NCI-H526 (cell line): ENCODE measurements at places on chromosomes 16 and 17.

DNA sequence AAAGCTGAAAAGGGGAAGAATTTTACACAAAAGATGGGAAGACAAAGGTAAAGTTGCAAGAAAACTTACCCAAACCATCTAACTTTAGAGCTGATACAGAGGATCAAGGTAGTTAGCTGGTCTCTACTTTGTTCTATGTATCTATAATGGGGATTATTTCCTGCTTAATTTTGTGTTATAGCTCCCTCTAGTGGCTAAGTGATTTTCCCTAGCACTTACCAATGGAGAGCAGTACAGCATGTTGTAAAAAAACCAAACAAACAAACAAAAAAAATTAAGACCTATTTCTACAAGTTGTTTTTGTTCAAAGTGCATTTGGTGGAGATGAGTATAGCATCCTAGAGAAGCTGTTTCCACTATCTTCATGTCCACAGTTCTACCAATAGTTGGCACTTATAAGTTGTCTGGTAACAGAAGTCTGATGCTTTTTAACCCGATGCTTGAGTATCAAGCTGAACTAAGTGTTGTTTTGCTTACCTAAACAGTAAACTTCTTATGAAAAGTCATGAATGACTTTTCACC, 7.5 kb downstream of the SRSF1 start:
- DNase-seq: peak; percentile 54

GRCh38 chr17:21400816-21401593, 24.8 kb downstream of the KCNJ12 start:
- no peak for DNase-seq

DNA sequence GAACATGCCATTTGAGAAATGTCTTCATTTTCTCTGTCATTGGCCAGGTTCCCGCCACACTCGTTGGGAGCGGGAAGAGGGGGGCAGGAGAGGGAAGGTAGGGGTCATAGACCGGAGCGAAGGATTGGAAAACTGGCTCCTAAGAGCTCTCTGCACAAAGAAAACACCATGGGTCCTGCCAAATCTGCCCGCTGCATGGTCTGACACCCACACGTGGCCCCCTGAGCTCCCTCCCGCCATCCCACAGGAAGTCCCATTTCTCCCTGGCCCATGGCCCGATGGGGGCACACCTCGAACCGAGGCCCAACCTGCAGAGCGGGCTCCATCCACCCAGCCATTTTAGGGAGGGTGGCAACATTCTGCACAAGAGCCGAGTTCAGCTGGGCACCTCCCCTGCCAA, 159.6 kb downstream of the SALL1 start:
- no peak for DNase-seq

DNA sequence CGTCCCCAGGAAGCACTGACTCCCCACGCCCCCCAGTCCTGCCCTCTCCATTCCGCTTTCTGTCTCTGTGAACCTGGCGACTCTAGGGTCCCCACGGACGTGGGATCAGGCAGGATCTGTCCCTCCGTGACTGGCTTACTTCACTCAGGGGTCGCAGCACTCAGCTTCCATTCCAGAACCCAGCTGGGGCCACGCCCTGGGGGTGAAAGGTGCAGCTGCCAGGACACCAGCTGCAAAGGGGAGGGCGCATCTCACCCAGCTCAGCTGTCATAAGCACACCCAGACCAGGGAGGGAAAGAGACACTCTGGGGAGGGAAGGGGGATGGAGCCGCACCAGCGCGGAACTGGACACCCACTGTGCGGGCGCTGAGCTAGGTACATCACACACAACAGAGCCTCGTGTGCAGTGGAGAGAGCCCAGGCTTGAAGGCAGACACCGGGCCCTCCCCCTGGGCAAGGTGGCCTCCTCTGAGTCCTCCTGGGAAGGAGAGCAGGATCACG, 18.5 kb upstream of the HEXD start:
- no peak for DNase-seq

DNA sequence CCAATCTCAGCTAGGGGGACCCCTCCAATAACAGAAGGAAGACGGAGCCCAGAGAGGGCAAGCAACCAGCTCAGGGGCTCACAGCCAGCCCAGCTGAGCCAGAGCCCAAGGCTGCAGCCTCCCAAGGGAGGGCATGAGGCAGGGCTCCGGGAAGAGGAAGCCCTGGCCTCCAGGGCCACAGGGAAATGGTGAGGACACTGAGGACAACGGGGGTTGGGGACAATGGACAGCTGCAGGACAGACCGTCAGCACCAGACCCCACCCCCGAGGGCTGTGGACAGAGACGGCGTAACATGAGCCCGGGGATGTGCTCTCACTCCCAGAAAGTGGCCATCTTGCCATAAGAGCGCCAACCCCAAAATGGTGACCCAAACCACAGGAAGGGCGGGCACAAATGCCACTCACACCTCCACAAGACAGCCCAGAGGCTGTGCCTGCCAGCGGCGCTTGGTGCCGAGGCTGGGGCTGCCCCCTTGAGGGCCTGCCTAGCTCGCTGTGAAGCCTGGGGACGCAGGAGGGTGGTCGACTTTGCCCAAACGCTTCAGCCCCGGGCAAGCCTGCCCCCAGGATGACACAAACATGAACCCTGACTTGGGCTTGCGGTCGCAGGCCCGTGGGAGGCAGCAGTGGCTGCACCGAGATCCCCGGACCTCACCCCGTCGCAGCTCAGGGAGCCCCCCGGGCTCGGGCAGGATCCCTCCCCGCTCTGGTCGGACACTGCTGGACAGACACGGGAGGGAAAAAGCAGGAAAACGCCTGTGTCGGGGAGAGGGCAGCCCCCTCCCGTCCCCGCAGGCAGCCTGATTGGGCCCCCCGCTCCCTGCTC, 10.5 kb downstream of the PIMREG start:
- no peak for DNase-seq

DNA sequence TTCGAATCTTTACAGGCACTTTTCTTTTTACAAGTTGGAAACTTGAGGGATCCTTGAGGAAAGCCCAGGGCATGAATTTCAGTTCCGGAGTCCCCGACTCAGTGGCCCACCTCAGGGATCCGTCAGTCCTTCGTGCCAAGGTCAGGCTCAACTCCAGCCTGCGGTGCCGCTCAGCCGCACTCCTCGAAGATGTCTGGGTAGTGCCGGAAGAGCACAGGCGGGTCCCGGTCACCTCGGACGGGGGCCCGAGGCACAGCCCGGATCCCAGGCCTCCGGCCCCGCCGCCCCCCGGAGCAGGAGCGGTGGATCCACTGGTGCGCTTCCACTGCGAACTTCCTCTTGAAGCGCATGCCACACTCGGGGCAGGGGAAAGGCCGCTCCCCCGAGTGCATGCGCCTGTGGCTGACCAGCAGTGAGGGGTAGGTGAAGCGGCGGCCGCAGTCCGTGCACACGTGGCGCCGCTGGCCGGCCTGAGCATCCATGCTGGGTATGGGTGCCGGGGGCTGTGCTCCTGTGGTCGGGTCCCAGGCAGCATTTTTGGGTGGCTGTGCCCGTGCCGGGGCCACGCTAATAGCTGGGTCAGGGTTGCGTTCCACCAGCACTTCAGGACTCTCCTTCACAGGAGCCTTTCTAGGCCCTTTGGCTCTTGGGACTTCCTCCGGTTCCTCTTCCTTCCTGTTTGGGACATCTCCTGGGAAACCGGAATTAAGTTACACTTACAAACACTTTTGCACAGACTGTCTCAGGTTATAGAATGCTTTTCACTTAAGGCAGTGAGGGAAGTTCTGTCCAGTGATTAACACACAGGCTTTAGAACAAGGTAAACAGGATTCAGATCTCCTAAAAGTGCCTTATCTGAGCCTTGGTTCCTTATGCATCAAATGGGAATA, 1.5 kb downstream of the ZNF688 start:
- no peak for DNase-seq

DNA sequence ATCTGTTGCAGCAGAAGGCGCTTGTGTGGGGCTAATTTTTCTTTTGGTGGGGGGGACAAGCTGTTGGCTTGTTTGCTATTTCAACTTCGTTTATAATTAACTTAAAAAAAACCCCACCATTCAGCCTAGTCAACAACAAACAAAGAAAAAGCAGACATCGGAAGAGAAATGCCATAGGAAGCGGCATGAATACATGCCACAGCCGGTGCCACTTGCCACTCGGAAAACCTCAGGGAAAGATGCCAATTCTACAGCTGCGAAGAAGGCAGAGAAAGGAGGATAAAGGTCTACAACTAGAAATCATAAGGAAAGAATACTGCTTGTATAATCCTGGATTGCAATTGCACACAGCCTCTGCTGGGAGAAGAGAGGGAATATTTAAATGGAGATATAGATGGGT, 254.4 kb upstream of the PMFBP1 start:
- no peak for DNase-seq

- no peak for DNase-seq
Measured at GRCh38 chr16:59478838-59479237, 744.7 kb upstream of the GOT2 start.

DNA sequence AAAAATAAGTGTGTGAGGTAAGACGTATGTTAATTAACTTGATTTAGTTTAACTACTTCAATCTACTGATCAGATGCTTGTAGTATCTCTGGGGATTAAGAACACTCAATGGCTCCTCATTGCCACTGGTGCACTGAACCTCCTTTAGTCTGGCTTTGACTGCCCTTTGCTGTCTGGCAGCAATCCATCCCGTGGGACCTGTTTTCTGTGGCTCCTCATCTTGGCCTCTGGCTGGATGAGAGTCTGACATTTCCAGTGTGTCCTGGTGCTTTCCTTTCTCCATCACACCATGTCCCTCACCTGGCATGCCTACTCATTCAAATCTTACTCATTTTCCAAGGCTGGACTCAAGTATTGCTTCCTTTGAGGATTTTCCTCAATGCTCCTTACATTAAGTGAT, 212.2 kb downstream of the CA10 start:
- no peak for DNase-seq

DNA sequence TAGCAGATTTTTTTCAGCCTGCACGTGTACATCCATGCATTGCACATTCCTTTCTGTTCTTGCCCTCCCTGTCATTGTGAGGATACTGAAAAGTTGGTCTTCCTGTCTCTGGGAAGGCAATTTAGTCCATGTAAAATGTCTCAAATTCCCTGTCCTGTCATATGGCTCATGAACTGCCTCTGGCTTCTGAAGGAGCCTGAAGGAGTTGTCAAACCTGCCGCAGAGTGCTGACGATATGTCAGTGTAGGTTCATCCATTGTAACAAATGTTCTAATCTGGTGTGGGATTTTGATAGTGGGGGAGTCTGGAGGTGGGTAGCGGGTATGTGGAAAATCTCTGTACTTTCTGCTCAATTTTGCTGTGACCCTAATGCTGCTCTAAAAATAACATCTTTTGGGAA, 59.6 kb downstream of the YPEL2 start:
- DNase-seq: no peak

GRCh38 chr17:39846205-39846604, 17.9 kb downstream of the IKZF3 start:
- no peak for DNase-seq

- no peak for DNase-seq
Measured at GRCh38 chr17:21171309-21171922, 42.5 kb downstream of the TMEM11 start.

DNA sequence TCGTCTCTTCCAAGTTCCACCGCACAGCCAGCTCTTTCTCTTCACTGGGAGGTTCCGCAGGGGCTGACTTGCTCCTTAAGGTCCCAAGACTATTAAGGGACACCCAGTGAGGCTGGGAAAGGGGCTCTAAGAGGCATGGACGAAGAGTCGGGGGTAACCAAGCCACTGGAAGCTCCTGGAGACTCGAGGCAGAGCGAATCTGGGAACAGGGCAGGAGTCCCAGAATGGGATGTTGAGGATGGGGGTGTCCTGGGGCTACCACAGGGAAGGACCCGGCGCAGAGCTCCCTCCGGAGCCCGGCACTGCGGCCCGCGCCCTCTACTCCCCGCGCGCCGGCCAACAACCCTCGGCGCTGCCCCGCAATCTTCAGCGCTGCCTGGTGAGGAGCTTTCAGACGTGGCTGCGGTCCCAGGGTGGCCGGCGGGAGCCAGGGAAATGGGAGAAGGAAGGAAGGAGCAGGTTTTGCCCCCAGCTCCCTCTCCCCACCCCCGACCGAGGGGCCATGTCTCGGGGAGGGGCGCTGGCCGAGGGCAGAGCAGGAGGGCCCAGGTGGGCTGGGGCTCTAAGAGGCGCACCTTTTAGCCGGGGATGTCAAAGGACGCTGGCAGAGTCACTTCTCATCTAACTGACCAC, 581 bp downstream of the CHST5 start:
- DNase-seq: no peak

DNA sequence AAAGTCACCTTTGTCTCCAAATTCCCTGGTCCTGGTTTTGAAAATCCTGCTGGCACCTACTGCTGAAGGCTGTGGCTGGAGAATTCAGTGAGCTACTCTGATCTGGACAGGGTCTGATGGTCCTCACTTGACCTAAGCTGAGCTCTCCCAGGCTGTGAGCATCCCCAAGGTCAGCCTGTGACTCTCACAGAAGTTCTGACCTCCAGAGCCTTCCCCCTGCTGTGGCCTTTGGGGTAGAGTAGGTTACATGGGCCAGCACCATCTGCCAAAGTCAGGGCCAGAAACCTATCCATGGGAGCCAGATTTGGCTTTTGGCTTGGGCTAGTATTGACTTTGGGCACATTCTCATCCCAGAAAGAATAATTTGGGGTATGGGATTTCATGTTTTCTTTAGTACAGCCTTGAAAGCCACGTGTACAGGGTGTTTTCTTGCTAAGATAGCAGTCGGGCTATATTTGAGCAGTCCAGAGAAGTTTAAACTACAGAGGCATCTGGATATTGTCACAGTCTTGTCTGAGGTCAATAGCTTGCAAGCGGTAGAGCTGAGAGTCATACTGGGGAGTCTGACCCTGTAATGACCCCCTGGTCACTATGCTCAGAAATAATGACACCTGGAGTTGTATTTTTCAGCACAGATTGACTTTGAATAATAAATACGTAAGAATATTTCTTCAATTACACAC, 6.2 kb upstream of the AGRP start:
- no peak for DNase-seq

DNA sequence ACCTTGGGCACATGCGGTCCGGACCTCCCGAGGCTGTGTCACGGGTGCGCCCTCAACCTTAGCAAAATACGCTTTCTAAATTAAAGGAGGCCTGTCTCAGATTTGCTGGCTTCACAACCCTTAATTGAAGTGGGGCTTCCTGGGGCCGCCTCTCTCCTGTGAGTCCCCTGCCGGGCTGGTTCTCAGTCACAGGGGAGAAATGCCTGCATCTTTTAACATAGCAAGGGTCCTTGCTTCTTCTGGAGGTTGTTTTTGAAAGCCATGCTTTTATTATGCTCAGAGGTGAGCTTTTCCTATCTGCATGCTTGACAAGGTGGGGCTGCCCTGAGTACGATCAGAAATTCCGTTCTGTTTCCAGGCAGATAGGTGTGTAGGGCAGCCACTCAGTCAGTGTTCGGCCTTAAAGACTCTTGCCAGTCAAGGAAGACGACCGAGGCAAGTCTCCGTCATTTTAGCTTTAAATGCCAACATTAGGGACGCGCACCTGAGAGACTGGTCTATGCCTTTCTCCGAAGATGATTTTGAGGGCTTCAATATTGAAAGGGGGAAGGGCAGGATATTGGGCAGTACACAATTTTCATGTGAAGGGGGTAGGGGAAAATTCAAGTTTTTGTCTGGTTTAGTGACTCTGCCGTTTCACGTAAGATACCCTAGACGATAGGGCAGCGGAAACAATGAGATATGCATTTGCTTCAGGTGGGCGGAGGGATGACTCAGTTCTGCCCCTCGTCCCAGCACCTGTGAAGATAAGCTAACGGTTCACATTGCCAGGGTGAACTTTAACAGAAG, 5.5 kb upstream of the SLC7A5 start:
- no peak for DNase-seq

- DNase-seq: no peak
Measured at GRCh38 chr17:78449983-78450595, 71.6 kb downstream of the PGS1 start.
